ENCODE measurements at places on chromosomes 4 and X.

GRCh38 chrX:2578864-2579263, 78.1 kb upstream of the DHRSX start:
- peak; percentile 3 for DNase-seq

- DNase-seq = no peak
Observed at GRCh38 chr4:6520978-6521377, 48.6 kb upstream of the PPP2R2C start.

- DNase-seq = no peak
Observed at GRCh38 chr4:184951668-184952160, 66.6 kb upstream of the HELT start.

GRCh38 chrX:292900-293897, 12.0 kb downstream of the PLCXD1 start:
- DNase-seq = no peak

GRCh38 chr4:162406637-162407365, 243.0 kb upstream of the FSTL5 start:
- no peak for DNase-seq

GRCh38 chr4:10162341-10163000, 45.9 kb upstream of the WDR1 start:
- DNase-seq = no peak

DNA sequence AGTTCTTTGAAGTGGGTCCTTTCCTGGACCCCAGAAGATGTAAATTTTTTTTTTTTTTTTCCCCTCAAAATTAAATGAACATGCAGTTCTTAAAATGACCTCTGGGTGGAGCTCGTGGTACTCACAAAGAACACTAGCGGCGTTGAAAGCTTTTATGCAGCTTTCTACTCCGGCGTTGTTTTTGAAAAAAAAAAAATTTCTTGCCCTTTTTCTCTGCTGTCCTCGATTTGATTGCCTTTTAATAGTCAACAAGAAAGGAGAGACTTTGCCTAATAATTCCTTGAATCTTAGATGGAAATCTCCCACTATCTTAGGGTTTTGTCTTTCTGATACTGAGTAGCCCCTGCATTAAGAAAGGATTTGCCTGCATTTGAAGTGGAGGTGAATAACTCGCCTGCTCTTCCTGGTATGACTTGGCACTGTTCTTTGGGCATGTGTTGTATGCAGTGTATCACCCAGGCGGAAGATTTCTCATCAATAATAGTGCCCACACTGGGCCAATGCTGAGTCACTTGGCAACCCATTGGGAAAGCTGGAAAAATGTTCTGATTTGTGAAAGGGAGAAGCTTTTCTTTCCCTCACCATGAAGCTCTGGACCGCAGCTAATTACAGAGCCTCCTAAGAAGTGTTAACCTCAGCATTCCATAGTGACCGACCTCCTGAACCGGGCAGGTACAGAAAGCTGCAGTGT, 104.0 kb downstream of the PHEX start:
- peak; percentile 43 for DNase-seq

GRCh38 chr4:59054086-59054485, 1943.9 kb upstream of the IGFBP7 start:
- no peak for DNase-seq

GRCh38 chrX:78199851-78200250, 60.4 kb upstream of the TAF9B start:
- DNase-seq = peak; percentile 34

DNA sequence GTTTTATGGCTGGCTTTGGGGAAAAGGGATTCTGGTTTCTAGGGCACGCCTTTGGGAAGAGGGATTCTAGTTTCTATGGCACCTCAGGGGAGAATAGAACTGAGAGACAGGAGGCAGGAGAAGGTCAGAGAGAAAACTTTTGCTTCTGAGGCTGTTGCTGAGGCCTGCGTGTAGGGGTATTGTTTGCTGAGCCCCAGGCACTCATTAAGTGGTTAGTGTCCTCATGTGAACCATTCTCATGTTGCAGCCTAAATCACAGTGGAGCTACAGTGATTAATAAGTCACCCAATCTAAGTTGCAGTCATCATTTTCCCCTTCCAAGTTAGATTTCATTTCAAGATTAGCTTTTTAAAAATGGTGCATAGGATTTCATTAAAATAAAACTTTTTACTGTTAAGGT, 29.0 kb downstream of the VCX3A start:
- no peak for DNase-seq

DNA sequence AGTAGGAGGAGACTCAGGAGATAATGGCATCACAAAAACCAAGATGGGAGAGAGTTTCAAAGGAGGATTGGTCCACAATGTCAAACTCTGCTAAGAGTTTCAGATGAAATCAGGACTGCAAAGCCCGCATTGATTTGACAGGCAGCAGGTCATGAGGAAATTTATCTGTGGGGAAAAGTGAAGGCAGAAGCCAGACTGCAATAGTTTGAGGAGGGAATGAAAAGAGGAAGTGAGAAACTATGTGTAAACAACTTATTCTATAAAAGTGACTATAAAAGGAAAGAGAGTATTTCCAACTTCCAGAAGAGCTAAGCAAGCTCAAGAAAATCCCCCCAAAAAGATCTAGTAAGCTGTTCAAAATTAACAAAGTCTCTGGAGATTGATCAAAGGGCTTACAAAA, 66.3 kb upstream of the DGKK start:
- no peak for DNase-seq

GRCh38 chr4:152634110-152634760, 45.6 kb downstream of the TMEM154 start:
- no peak for DNase-seq

GRCh38 chr4:138599965-138600364, 357.8 kb upstream of the SLC7A11 start:
- DNase-seq = peak; percentile 26

DNA sequence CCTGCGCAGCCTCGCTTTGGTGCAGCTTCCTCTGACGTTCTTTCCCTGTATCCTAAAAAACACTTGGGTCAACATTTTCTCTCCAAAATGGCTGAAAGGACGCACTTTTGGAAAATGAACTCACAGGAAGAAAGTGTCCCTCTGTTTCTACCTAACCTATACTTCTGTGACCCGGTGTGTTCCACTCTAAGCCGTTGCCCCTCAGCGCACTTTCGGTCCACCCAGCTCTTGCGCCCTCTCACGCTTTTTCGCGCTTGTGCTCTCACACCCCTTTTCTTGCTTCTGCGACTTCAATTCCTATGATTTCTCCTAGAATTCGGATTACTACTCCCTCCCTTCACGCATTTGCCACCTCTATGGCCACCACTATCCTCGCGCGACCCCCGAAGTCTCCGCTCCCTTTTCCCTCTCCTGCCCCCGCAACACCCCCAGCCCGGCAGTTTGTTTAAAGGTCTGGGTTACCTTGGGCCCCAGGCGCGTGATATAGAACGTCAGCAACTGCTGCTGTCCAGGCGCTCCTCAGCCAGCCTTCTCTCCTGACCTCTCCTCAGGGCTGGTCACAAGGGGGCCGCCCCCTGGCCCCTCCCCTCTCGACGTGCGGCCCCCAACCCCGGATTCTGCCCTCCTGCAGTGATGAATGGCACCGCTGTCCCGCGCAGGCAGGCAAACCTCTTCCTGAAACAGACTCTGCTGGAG, at the start of gene USP51:
USP51 (minus strand) TSS at position 535 of the 696 bp plus-strand sequence. CDS start 909 bp downstream, outside the sequence.
- peak; percentile 20 for DNase-seq

DNA sequence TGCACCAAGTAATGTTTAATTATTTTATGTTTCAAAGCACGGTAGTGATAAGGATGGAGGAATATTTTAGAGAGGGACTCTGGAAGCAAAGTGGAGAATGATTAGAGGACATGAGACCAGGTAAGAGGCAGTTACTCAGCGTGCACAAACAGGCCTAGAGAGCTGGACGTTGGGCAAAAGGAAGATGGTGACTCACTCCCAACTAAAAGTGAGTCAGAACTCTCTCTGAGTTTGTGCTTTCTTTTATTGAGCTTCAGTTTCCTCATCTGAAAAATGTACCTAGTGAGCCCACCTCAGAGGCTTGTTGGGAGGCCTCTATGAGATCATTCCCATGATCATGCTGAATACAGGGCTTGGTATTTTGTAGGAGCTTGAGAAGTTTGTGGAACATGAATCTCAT, 1.6 kb upstream of the ZC4H2 start:
- DNase-seq = no peak

- DNase-seq = peak; percentile 93
Observed at GRCh38 chrX:65697915-65698796, 30.7 kb downstream of the MSN start.

DNA sequence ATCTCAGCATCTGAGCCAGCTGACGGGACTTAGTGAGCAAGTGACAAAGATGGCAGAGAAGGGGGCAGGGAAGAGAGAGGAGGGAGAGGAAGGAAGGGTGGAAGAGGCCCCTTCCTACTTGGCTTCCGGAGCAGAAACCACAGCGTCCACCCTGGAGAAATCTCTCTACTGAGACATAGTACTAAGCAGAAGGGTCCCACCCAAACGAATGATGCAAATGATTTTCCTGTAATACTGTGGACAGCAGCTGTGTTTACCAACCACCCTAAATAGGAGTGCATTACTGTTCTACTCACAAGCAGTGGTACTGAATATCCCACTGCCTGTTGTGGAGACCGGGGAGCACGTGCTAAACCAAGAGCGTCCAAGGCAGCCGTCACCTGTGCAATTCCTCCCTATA, 29.4 kb downstream of the DTHD1 start:
- peak; percentile 66 for DNase-seq

GRCh38 chr4:114251020-114251419, 271.6 kb upstream of the ARSJ start:
- no peak for DNase-seq

- no peak for DNase-seq
Observed at GRCh38 chr4:10020871-10021652, at the start of gene SLC2A9. Gene SLC2A9, minus strand, starts transcription at chr4:10021497. Its CDS starts 68 bp downstream, at chr4:10021429.

DNA sequence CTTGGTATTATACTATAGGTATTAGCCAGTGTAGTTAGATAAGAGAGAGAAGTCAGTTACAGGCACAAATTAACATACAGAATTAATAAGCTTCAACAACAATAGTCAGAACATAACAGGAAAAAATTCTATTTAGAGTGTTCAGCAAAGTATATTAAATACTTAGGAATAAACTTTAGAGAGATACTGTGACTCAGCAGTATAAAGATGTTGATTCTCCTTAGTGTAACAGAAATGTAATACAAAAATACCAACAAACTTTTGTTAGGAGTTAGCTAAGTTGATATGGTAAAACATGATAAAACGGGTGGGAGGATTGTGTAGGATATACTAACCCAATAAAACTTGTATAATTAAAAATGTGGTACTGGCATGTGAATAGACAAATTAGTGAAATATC, 154.3 kb downstream of the DIPK2B start:
- no peak for DNase-seq

- DNase-seq = no peak
Observed at GRCh38 chr4:53545273-53545672, 46.0 kb downstream of the LNX1 start.

DNA sequence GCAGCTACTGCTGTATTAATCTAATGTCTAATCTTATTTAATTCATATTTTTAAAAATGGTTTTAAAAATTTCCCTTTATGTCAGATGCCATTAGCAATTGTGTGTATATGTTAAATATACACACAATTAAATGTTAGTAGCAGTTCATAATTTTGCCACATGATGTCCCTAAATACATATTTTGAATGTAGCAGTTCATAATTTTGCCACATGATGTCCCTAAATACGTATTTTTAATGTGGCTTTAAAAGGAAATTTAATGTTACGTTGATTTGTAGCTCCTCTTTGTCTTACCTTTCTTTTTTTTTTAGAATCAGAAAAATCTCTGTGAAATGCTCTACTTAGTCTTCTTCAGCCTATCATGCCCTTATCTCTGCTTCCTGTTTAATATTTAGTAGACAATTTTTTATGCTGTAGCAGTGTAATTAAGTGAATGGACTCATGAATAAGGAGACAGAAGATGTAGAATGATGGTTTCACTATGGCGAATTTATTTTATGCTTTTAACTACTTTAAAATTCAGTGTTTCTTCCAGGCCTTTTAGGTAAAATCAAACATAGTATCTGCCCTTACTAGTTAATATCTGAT, 26.1 kb downstream of the RBM46 start:
- peak; percentile 31 for DNase-seq

- no peak for DNase-seq
Observed at GRCh38 chr4:2417765-2418649, at the start of gene ZFYVE28. Gene ZFYVE28, minus strand, starts transcription at chr4:2418645. Its CDS starts 322 bp downstream, at chr4:2418323.

- DNase-seq = no peak
Observed at GRCh38 chr4:117478702-117479101, 393.3 kb upstream of the TRAM1L1 start.

DNA sequence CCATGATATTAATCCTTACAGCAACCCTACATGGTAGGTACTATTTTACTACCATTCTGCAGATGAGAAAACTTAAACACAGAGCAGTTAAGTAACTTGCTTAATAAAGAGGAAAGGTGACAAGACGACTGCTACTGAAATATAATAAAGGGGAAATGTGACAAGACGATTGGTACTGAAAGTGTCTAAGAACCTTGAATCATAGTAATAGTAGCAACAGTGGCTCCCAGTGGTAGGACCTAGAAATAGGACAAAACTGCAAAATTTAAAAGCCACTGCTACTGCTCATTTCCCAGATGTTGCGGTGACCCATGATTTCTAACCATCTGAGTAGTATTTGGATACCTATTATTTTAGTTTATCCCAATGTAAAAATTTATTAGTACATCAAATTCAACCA, 89.5 kb downstream of the TASL start:
- DNase-seq = peak; percentile 52

DNA sequence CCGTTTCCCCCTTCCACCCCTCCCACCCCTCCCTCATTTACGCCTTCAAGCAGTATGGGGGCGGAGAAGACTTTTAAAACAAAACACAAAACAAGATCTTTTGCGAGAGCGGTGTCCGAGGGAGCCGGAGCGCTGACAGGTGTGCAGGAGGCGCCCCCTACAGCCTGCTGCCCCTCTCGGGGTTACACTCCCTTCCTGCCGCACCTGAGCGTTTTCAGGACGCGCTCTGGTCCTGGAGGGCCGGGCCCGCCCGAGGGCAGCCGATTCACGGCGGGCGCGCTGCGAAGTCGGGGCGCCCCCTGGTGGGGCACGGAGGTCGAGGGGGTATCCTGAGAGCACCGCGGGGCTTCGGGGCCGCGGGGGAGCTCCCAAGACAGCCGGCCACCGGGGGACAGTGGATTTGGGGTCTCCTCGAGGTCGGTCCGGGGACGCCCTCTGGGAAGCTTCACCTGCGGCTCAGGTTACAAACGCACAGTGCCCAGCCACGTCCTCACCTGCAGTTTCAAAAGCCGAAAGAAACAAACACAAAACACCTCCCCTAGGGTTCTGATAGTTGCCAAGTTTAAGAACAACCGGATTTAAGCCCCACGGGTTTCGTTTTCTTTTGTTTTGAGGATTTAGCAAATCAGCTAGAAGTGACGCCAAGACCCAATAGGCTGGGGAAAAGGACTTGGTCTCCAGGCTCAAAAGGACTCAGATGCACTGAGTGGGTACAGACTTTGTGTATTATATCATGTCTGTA, 8.0 kb upstream of the NEUROG2 start:
- peak; percentile 92 for DNase-seq

GRCh38 chr4:95263960-95264359, 284.8 kb downstream of the UNC5C start:
- DNase-seq = no peak
